Activated CD8-positive, alpha-beta memory T cell treated with anti-CD3 and anti-CD28 coated beads for 1 hour (primary cell): ENCODE measurements at places on chromosomes 7 and 10.

DNA sequence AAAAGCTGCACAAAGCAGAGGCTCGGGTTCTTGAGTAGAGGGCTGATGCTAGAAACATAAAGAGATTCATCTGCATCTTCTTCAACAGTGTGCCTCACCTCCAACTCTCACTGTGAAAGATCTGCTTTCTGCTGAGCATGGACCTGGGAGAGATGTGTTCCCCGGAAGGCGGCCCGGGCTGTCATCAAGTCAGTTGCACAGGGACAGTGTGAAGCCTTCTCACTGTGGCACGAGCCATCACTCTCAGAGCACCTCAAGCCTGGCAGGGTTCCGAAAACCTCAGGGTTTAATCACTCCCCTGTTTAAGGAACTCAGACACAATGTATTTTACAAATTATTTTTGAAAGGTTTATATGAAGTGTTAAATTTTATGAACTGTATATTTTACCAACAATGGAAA is 98.7 kb downstream of the RBM20 start:
- no peak for DNase-seq

GRCh38 chr7:41715000-41715399 is 12.1 kb upstream of the INHBA start:
- DNase-seq = no peak

GRCh38 chr7:729140-730000 is 2.3 kb upstream of the PRKAR1B start:
- DNase-seq = no peak

DNA sequence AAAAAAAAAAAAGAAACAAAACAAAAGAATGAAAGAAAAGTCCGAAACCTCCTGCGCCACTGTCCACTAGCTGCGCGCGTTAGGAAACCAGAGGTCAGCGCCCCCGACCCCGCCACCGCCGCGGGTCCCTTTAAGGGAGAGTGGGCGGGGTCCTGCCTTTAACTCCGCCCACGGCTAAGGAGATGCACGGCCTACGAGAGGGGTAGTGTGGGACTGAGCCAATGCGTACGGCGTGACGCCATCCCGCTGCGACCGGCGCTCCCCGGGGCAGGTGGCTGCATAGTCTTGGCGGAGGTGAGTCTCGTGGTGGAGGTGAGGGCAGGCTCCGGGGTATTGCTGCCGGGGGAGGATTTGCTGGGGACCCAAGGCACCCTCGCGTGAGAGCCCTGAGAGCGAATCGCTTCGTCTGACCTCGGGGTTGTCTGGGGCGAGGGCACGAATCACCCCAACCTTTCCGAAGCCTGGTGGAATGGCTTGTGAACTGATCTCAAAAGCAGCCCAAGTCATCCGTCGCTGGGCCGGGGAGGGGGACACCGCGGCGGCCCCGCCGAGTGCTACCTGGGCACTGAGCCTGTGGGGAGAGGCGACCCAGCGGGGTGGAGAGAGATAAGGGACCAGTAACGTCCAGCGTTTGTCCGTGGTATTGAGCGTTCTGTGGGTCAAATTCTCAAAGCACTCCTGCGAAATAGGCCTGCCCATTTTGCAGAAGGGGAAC is at the start of gene MRPS17:
TSS of gene MRPS17 (plus strand) at position 241 of the 715 bp plus-strand sequence. CDS start 1,319 bp downstream, outside the sequence.
- peak; percentile 89 for DNase-seq

GRCh38 chr10:122326385-122326784 is 48.1 kb upstream of the PLEKHA1 start:
- no peak for DNase-seq

- no peak for DNase-seq
Observed at GRCh38 chr10:130769146-130770017, 542.1 kb downstream of the TCERG1L start.

- no peak for DNase-seq
Observed at GRCh38 chr10:76047521-76047920, 616.1 kb downstream of the LRMDA start.

DNA sequence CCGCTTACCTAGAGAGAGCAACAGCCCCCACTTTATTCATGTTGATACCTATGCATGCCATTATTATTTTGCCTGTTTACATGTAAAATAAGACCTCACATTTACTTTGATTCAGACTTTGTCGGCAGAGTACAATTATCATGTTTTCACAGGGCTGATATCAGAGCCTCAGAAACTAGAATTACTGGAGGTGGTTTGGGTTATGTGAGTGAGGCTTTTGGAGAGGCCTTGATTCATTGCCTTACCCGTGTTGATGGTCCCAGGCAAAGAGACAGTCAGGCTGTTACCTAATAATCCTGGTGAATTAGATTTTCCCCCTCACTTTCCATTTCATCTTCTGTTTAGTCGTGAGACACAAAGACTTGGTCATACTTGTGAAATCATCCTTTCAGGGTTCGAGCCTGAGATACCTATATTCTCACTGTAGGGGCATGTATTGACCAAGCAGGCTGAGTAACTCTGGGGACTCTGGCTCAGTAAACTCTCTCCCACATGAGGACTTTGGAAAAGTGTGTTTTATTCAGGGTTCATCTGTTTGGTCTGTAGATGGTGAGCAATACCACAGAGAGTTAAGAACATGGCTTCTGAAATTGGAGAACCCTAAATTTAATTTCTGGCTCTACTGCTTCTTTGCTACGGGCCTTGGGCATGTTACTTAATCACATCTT is 150.9 kb downstream of the CELF2 start:
- DNase-seq = no peak

- peak; percentile 51 for DNase-seq
Observed at GRCh38 chr7:132580717-132581285, 4.5 kb upstream of the PLXNA4 start.

- DNase-seq = no peak
Observed at GRCh38 chr7:25454562-25455041, 226.3 kb upstream of the NPVF start.

DNA sequence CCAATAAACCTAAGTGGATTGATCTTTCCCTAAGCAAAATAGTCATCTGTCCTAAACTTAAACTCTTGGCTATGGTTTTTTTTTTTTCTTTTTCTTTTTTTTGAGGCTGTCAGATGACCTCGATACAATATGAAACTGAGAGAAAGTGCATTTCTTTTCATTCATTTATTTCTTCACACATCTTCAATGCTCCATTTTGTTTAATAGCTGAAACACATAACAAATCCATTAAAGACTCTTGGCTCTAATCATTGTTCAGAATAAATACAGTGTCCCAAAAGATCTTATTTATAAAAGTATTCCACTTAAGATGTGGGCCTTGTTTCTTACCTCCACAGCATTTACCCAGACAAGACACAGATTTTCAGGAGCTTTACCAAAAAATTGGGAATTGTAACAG is 195.5 kb downstream of the TRIL start:
- no peak for DNase-seq

- DNase-seq = no peak
Observed at GRCh38 chr7:134632937-134633540, 13.6 kb upstream of the BPGM start.

- no peak for DNase-seq
Observed at GRCh38 chr10:5888351-5888750, 1.3 kb downstream of the ANKRD16 start.

DNA sequence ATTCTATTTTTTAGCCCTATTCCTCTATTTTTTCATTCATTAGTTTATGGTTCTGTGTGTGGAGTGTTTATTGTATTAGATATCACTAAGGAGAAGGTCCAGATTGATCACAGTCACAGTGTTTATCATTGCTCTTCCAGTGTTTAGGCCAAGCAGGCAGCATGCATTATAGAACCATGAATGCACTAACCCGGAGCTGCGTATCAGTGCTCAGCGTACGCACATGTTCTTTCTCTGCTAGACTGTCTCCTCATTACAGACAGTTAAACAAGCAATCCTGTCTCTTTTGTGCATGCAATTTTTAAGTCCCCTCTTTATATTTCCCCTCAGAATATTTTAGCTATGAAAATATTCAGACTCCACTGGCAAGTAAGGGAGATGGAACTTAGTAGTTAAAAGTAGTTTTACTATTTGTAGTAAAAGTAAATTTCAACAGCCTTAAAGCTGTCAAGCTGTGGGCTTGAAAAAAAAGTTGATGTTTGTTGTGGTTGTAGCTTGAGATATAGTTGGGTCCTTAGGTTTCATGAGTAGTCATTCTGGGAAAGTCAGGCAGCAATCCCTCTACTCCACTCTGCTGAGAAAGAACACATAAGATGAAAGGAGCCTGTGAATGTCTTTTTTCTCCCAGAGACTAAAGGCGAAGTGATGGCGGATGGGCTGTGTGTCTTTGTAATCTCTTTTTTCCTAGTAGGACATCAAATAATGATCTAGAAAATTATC is 260.4 kb downstream of the CDK14 start:
- no peak for DNase-seq

- DNase-seq = no peak
Observed at GRCh38 chr10:121288864-121289661, 309.2 kb downstream of the FGFR2 start.

- no peak for DNase-seq
Observed at GRCh38 chr7:57398548-57398947, 51.4 kb upstream of the ZNF716 start.

GRCh38 chr10:50552771-50553535 is 70.8 kb downstream of the SGMS1 start:
- DNase-seq = peak; percentile 6

GRCh38 chr10:63491588-63492316 is 26.0 kb upstream of the JMJD1C start:
- no peak for DNase-seq

DNA sequence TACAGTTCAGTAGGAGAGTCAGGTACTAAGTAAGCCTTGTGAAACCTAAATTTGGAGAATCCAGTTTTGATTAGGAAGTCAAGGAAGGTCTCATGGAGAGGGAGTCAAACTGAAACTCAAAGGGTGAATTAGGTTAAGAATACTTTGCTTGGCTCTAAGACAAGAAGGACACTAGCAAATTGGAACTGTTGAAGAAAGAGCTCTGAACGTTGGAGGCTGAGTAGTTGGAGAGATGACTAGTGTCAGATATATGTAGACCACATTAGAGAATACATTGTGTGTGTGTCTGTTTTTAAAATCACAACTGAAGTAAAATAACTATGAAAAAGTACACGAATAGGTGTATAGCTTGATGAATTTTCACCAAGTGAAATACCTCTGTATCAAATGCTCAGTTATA is 6.3 kb downstream of the VPS26A start:
- DNase-seq = no peak

- DNase-seq = no peak
Observed at GRCh38 chr7:28608731-28609130, 196.4 kb downstream of the CREB5 start.

DNA sequence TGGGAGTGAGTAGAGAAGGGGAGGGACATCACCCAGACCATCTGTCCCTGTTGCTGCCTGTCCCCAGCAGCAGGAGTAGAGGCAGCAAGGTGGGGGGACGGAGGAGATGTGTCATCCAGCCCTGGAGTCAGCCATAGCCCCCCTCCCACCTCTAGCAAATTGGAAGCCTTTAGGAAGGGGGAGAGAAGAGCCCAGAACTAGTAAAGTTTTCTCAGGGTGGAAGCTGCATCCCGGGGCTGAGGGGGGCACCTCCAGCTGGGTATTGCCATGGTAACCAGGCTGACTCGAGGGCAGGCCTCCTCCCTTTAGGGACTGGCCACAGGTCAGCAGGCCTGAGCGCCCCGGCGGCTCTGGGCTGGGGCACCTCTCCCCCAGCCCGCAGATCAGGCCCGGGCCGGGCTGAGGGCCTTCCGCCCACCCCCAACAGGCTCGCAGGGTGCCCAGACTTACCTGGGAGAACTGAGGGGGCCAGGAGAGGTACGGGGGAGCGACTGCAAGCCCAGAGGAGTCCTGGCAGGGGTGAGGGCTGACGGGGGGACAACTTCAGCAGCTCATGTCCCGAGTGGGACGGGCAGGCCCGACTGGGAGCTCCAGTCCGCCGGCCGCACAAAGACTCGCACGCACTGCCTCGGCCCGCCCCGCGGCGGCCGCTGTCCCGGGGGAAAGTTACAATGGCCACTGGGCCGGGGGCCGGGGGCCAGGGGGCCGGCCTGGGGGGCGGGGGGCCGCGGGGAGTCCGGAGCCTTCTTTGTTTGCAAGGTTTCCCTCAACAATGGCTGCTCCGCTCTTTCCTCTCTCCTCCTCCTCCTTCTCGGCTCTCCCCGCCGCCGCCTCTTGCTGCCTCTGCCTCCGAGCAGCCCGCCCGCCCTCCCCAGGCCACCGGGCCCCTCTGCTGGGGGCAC is 6.0 kb downstream of the LDB1 start:
- DNase-seq = no peak

DNA sequence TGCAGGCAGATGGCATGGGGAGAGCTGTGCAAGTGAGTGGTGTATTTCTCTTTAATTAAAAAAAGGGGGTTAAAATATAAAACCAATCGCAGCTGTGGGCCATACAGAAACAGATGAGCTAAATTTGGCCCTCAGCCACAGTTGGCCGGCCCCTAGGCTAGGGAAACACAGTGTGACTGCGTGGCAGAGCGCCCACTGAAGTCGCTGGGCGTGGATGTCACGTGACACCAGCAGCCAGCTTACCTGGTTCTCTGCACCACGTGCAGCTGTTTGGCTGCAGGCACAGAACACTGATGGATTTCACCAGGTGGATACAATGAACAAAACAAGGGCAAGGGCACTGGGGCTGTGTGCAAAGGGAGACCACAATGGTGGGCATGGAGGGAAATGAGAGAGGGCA is 119.3 kb upstream of the ZNF746 start:
- no peak for DNase-seq

DNA sequence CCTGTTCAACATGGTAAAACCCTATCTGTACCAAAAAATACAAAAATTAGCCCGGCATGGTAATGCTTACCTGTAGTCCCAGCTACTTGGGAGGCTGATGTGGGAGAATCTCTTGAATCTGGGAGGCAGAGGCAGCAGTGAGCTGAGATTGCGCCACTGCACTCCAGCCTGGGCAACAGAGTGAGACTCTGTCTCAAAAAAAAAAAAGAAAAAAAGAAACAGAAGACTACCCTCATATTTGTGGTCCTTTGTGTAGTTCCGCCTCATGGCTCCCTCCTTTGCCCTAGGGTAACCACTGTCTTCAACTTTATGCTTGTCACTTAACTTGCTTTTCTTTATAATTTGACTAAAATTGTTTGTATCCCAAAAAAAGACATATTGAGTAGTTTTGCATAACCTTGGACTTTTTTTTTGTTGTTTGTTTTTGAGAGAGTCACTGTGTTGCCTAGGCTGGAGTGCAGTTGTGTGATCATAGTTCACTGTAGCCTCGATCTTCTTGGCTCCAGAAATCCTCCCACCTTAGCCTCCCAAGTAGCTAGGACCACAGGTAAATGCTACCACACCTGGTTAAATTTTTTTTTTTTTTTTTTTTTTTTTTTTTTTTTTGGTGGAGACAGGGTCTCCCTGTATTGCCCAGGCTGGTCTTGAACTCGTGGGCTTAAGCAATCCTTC is 3.7 kb downstream of the ZNF487 start:
- no peak for DNase-seq

DNA sequence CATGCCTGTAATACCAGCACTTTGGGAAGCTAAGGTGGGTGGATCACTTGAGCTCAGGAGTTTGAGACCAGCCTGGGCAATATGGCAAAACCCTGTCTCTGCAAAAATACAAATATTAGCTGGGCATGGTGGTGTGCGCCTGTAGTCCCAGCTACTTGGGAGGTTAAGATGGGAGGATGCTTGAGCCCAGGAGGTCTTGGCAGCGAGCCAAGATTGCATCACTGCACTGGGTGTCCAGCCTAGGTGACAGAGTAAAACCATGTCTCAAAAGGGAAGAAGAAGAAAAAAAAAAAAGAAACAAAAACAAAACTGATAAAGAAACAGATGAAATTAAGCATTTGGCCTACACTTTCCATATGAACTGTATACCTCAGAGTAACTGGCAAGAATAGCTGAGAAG is 319.2 kb downstream of the PARD3 start:
- no peak for DNase-seq
